Lung (tissue), 17 donors: ENCODE measurements at places on chromosomes 4 and X. TPM values are rescaled to one million over a fixed set of nuclear protein-coding genes. Genes with fewer than 3 reads are reported as not detected.

Gene TRIM60
- not detected for polyA plus RNA-seq

Gene CDS1
- 10.7 TPM for polyA plus RNA-seq

Gene TMEM154
- 6.7 TPM for polyA plus RNA-seq

Gene PRKX
- polyA plus RNA-seq: 6.0 TPM

Gene SEL1L3
- 38.3 TPM for polyA plus RNA-seq

DNA sequence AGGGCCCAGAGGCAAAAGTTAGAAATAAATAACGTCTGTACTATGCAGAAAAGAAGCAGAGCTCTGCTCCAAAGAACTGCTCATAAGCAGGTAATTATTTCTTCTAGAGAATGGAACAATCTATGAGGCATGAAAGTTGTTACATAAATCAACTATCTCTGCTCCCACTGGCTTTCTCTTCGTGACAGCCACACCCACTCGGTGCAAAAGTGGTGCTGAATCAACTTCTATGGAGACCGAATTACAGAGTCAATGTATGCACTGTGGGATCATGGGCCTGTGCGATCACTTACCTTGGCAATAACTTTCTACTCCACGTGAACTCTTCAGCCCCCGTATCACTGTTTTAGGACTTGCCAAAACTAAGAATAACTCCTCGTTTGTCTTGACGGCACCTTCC, 99.4 kb upstream of the ATXN3L start:
- H3K36me3 ChIP-seq: no peaks in the 10 kb centered on the region
- H3K4me3 ChIP-seq: no peak overlapping the region
- no peak overlapping the region for H3K27ac ChIP-seq
- H3K4me1 ChIP-seq: no peaks in the 10 kb centered on the region
- no peak for DNase-seq

- no peak overlapping the region for H3K4me3 ChIP-seq
- DNase-seq: no peak
- H3K27ac ChIP-seq: no peak overlapping the region
- H3K27me3 ChIP-seq: no peaks in the 10 kb centered on the region
- H3K4me1 ChIP-seq: no peaks in the 10 kb centered on the region
- no peaks in the 10 kb centered on the region for H3K36me3 ChIP-seq
These were observed 42.2 kb upstream of the NKRF start for GRCh38 chrX:119648421-119648775.

DNA sequence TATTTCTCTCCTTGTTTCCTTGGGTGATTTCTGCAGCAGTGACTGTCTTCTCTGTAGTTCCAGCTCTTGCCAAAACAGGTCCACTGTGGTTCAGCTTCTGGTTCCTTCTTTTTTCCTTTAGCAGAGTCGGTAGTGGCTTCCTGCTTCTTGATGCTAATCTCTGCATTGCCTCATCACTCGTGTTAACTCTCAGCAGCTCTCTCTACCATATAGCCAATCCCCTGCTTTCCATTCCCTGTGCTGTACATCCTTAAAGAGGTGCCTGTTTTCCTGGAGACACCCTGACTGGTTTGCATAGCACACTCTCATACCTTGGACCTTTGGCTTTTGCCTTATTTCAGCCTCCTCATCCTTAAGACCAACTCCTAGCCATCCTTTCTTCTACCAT, 191.2 kb upstream of the LNX1 start:
- peaks cover 34% of the 10 kb centered on the region for H3K4me1 ChIP-seq
- no peaks in the 10 kb centered on the region for H3K36me3 ChIP-seq
- H3K27me3 ChIP-seq: no peaks in the 10 kb centered on the region
- no peak for DNase-seq
- no peak overlapping the region for H3K4me3 ChIP-seq

DNA sequence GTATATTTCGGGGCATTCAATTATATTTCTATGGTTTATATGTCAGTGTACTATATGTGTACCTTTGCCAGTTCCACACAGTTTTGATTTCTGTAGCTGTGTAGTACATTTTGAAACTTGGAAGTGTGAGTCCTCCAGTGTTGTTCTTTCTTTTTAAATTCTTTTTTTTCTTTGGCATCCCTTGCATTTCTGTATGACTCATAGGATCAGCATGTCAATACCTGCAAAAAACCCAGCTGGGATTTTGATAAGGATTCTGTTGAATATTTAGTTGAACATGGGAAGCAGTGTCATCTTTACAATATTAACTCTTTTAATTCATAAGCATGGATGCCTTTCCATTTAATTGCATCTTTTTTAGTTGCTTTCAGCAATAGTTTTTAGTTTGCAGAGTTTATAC, 100.0 kb downstream of the SH3BGRL start:
- no peaks in the 10 kb centered on the region for H3K4me1 ChIP-seq
- no peak overlapping the region for H3K27ac ChIP-seq
- no peaks in the 10 kb centered on the region for H3K36me3 ChIP-seq
- H3K4me3 ChIP-seq: no peak overlapping the region
- no peak for DNase-seq

- peaks cover 9% of the 10 kb centered on the region for H3K27me3 ChIP-seq
- H3K4me3 ChIP-seq: no peak overlapping the region
- no peak overlapping the region for H3K27ac ChIP-seq
- DNase-seq: peak; percentile 55
- no peaks in the 10 kb centered on the region for H3K36me3 ChIP-seq
These were observed 91.5 kb downstream of the HPRT1 start for GRCh38 chrX:134551376-134552048.

DNA sequence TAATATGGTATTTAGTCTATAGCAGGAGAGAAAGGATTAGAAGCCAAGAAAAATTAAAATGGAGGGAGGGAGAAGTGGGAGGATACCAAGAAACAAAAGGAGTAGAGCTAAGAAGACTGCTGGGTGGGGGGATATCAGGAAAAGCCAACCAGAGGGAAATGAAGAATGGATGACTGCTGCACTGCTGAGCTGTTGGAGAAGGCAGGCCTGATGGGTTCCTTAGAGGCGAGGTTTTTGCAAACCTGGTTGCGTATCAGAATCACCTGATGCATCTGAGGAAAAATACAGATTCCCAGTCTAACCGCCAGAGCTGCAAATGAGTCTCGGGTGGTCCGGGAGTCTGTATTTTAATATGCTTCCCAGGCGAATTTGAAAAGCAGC, 1.5 kb downstream of the PGRMC1 start:
- H3K36me3 ChIP-seq: no peaks in the 10 kb centered on the region
- H3K27me3 ChIP-seq: peaks cover 2% of the 10 kb centered on the region
- H3K27ac ChIP-seq: no peak overlapping the region
- no peak overlapping the region for H3K4me3 ChIP-seq
- no peaks in the 10 kb centered on the region for H3K4me1 ChIP-seq

GRCh38 chr4:41572956-41573355, 35.0 kb downstream of the LIMCH1 start:
- no peak overlapping the region for H3K4me3 ChIP-seq
- H3K27ac ChIP-seq: peak overlapping the region; percentile 31
- H3K4me1 ChIP-seq: peaks cover 38% of the 10 kb centered on the region
- H3K36me3 ChIP-seq: peaks cover 1% of the 10 kb centered on the region

GRCh38 chr4:168712316-168712890, 215.6 kb downstream of the PALLD start:
- H3K27me3 ChIP-seq: no peaks in the 10 kb centered on the region
- DNase-seq: no peak
- H3K36me3 ChIP-seq: no peaks in the 10 kb centered on the region
- H3K4me3 ChIP-seq: no peak overlapping the region
- H3K4me1 ChIP-seq: peaks cover 9% of the 10 kb centered on the region
- peak overlapping the region; percentile 17 for H3K27ac ChIP-seq

DNA sequence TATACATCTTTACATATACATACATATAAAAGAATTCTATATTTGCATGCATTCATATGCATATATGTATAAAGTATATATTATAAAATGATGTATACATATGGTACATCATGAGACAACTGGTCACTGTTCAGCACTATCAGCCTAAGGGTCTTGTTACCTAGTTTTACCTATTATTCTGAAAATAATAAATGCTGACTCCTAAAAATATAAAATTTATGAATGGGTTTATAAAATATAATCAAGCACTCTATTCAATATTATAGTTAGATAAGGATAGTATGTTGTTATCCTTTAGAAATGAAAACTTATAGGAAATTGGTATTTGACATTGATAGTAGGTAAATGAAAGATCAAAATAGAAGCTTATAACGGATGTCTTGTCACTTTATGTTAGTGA, 324.2 kb downstream of the GBA3 start:
- no peak overlapping the region for H3K27ac ChIP-seq
- no peaks in the 10 kb centered on the region for H3K4me1 ChIP-seq
- DNase-seq: no peak

DNA sequence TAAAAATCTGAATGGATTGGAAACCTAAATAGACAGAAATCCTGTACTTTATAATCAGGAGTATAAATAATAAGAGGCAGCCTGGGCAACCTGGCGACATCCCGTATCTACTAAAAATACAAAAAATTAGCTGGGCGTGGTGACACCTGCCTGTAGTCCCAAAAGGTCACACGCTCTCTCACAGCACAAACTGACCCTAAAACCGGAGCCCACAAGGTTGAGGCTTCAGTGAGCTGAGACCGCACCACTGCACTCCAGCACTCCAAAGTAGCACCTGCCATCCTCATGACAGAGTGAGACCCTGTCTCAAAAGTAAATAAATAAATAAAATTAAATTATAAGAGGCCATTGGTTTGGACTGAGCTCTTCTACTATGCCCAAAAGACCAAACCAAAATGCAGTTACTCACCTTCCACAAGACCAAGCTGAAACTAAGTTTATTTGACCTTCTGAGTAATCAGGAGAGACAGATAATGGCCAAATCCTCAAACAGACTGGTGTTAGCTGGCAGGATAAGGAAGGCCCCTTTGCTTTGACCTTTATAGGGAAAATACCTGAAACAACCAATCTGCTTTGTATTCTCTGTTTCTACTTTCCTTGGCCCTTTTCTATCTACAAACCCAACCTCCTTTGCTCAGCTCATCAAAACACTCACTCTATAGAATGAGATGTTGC, 3.2 kb upstream of the GRSF1 start:
- H3K4me1 ChIP-seq: no peaks in the 10 kb centered on the region
- H3K4me3 ChIP-seq: no peak overlapping the region
- no peaks in the 10 kb centered on the region for H3K27me3 ChIP-seq
- no peaks in the 10 kb centered on the region for H3K36me3 ChIP-seq
- DNase-seq: no peak
- no peak overlapping the region for H3K27ac ChIP-seq

DNA sequence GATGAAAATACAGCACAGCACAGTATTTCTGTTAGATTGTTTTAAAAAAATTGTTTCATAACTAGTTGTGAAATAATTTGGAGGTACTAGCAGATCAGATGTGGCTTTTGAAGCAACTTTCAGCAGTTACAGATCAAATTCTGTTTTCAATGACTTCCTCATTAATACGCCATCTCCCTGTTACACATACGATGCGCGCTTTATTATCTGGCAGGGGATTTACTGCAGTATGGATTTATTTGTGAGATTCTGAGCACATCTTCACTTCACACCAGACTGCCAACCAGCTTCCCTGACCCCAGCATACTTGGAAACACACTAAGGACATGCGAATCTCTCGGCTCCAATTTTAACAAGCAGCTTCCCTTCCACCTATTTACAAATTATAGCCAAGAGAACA, 235.5 kb upstream of the DIAPH2 start:
- H3K36me3 ChIP-seq: no peaks in the 10 kb centered on the region
- no peak for DNase-seq
- no peak overlapping the region for H3K27ac ChIP-seq

DNA sequence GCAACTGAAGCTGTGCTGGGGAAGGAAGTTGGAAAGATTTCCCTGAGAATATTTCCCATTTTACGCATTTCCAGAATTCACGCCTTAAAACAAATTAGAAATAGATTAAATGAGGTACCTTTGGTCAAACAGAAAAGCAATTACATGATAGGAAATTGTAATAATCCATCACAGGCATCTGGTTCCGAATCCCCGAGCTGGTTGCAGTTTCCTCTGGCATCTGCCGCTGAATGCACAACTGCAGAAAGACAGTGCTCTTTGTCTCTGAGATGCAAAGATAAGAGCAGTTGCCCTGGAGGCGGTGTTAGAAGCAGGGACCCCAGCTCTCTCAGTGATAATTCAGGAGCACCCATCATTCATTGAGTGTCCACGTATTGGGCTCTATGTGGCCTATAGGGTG, 224.4 kb downstream of the LDB2 start:
- H3K27me3 ChIP-seq: no peaks in the 10 kb centered on the region
- no peak overlapping the region for H3K27ac ChIP-seq
- no peak overlapping the region for H3K4me3 ChIP-seq
- peaks cover 11% of the 10 kb centered on the region for H3K4me1 ChIP-seq
- H3K36me3 ChIP-seq: no peaks in the 10 kb centered on the region

DNA sequence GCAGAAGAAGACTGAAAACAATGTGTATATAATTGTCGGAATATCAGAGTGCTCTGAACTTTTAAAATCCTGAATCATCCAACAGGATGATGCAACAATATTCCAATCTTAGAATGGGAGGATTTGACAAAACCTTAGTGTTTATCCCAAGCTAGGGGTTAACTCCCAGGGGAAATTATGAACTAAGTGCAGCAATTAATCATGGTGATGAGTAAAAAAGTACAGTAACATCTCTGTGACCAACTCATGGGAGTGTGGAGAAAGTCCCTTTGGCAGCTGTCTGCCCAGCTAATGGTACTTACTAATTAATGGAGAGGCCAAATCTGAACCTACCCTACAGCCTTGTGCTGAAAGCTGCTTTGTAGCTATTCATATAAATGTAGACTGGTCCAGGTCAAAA, 257.6 kb upstream of the DDX53 start:
- no peak overlapping the region for H3K27ac ChIP-seq
- H3K36me3 ChIP-seq: no peaks in the 10 kb centered on the region
- no peak overlapping the region for H3K4me3 ChIP-seq
- H3K27me3 ChIP-seq: no peaks in the 10 kb centered on the region

DNA sequence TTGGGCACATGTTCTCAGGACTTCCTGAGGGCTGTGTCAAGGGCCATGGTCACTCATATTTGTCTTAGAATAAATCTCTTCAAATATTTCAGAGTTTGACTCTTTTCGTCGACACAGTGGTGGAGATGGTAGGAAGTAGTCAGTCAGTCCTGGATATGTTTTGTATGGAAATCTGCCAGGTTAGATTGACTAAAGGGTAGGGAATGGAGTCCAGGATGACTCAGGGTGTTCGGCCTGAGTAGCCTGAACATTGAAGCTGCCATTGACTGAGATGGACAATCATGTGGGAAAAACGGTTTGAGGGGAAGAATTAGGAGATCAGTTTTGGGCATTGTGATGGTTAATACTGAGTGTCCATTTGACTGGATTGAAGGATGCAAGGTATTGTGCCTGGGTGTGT, 177.1 kb upstream of the CENPE start:
- H3K27me3 ChIP-seq: no peaks in the 10 kb centered on the region
- no peaks in the 10 kb centered on the region for H3K36me3 ChIP-seq
- H3K4me1 ChIP-seq: no peaks in the 10 kb centered on the region
- H3K27ac ChIP-seq: no peak overlapping the region
- DNase-seq: no peak

GRCh38 chr4:187478292-187479140, 517.1 kb upstream of the ZFP42 start:
- no peaks in the 10 kb centered on the region for H3K4me1 ChIP-seq
- peak overlapping the region; percentile 77 for H3K27ac ChIP-seq
- no peaks in the 10 kb centered on the region for H3K27me3 ChIP-seq
